ENCODE measurements at places on chromosomes 3 and 15.
A peak's percentile ranks its signal among the peaks of the same experiment; 100 is the strongest.

- no peak for DNase-seq
Measured at GRCh38 chr3:146970236-146970635, 365.1 kb upstream of the PLSCR5 start.

- no peak for DNase-seq
Measured at GRCh38 chr3:130904491-130904890, 10.6 kb downstream of the ATP2C1 start.

GRCh38 chr15:40845036-40845435 lies 1.2 kb downstream of the SPINT1 start:
- DNase-seq: no peak

DNA sequence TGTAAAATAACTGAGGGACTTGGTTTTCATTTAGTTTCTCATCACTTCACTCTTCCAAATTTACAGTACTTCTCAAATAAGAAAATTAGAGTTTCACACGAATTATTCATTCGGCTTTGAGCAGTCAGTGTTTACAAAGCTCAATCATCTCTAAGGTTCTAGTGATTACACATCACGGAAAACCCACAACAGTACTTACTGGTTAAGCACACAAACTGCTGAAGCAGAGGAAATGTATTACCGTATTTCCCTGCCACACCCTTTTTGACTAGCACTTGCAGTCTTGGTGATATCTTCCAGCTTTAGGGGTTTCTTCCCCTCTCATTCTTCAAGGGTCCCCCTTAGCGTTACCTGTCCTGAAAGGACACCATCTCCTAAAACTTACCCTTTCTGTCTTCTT lies 164.8 kb upstream of the CDIN1 start:
- DNase-seq: no peak

DNA sequence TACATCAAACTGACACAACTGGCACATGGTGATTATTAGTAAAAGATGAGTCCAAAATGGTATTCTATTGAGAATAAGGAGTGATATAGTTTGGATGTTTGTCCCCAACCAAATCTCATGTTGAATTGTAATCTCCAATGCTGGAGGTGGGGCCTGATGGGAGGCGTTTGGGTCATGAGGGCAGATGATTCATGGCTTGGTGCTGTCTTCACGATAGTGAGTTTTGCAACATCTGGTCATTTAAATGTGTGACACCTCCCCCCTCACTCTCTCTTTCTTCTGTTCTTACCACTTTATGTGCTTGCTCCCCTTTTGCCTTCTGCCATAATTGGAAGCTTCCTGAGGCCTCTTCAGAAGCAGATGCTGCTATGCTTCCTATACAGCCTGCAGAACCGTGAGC lies 90.6 kb downstream of the RSL24D1 start:
- DNase-seq: no peak

GRCh38 chr3:42736531-42736930 lies 33.9 kb upstream of the HHATL start:
- DNase-seq: no peak

GRCh38 chr15:43908516-43909050 lies 81.8 kb downstream of the WDR76 start:
- no peak for DNase-seq

DNA sequence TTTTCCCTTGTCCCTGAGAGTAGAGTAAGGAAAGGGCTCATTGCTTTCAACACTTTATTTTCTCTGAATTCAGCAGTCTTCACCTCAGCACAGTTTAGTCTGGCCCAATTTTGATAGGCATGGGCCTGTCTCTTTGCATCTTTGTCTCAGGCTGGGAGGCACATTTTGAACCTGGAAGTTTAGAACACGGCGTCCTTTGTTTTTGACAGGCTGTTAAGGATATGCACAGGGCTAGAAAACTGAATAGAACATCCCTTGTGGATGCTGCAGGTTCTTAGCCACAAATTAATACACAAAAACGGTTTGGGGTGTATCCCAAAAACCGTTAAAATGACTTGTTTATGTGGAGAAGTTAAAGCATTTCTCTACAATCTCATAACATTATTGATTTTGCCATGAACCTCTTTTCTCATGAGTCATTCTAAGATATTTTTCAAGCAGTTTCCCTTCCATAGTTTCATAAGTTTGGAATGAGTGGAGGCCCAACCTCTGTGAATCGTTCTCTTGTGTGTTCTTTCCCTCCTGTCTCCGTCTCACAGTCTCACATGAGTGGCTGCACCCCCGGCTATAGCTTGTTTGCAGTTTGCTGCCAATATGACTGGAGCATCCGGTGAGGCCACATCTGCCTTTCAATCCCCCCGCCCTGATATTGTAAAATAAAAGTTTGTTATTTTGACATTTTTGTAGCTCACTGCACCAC lies 192.9 kb upstream of the EIF1B start:
- no peak for DNase-seq

- peak; percentile 68 for DNase-seq
Measured at GRCh38 chr3:149657926-149658743, at the start of gene WWTR1. WWTR1 (minus strand) TSS chr3:149658025; CDS start chr3:149657306, 719 bp downstream.

DNA sequence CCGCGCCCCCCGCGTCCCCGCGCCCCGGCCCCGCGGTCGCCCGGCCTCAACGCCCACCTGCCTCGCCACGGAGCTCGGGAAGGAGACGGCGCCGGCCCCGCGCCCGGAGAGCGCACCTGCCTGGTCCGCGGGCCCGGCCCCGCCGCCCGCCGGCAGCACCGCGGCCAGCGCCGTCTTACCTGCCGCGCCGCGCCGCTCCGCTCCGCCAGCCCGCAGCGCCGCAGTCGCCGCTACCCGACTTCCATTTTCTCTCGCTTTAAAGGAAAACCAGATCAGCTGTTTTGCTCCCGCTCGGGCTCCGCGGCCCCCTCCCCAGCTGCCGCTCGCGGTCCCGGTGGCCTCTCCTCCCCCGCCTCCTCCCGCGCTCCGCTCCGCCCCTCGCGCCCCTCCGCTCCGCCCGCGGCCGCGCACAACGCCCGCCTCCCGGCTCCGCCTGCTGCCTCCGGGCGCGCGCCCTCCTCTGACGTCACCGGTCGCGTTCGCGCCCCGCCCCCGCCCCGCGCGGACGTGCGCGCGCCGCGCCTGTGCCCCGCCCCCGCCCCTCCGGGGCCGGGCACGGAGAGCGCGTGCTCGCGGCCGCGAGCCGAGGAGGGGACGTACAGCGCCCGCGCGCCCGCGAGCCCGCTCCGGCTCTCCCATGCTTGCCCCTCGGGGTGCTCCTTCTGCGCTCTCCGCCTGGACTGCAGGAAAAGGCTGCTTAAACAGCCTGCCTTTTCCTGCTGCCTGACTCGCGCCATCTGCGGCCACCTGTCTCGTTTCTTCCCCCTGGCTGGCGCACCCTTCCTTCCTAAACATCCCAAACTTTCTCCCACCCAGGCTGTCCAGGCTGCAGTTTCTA lies 159.8 kb upstream of the CHRNA7 start:
- DNase-seq: peak; percentile 73

DNA sequence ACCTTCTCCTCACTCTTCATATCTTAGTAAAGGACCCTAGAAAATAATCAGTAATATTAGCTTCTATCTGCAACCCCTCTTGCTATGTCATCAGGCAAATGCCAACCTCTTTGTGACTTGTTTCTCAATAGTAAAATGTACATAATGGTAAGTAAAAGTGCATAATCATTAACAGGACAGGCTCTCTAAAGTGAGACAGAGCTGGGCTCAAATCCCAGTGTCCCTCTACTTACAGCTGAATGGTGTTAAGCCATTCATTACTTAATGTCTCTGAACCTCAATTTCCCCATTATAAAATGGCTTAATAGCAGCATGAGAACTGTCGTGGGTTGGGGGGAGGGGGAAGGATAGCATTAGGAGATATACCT lies 62.6 kb upstream of the ATP11B start:
- no peak for DNase-seq

DNA sequence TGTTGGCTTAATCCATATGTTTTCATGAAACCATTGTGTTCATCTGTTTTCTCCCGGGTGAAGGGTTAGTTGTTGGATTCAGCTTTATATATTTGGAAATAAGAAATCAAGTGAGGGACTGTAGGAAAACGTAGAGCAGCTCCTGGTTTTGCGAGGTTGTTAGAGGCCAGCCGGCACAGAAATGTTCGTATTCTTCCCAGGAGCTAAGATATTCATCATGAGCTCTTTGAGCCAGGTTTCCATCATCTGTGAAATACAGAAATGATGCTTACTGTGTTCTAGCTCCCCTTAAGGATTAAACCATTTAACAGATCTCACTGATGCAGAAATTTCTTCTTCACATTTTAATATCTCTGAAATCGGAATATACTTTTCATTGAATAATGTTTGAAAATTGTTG lies 235.5 kb downstream of the PTPRG start:
- no peak for DNase-seq

DNA sequence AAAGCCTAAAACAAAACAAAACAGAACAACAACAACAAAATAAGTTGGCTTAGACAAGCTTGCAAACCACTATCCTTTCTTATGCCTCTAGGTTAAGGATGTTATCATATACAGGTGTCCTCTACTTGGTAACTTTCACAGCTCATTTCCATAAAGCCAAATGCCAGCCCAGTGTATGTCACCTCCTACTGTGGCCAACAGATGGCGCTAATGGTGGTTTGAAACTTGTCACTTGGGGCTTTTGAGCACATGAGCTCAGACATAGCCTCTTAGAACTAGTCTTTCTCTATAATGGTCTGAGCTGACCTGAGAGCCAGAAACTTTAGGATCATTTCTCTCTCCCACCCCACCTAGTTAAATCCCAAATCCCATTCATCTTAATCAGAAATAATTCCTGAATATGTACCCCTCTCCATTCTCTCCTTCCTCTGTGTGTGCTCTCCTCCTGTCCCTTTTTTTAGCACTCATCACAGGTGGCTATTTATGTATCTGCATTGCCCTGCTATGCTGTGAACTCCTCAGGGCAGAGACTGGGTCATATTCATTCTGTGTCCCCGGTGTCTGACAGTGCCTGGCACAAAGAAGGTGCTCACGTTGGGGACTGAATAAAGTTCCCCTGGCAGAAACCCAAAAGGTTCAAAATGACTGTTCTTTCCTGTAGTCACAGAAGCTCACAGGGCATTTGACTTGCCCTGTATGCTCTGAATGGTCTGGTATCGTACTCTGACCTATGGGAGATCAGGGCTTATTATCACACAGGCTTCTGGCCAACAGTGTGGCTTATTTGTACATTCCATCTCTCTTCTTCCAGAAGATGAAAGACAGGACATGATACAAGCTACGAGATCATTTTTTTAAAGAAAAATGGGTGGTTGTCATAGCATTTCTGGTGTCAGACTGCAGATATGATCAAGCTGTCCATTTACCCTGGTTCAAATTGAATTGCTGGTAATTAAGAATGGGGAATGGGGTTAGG lies 319.3 kb upstream of the AZI2 start:
- DNase-seq: peak; percentile 51

DNA sequence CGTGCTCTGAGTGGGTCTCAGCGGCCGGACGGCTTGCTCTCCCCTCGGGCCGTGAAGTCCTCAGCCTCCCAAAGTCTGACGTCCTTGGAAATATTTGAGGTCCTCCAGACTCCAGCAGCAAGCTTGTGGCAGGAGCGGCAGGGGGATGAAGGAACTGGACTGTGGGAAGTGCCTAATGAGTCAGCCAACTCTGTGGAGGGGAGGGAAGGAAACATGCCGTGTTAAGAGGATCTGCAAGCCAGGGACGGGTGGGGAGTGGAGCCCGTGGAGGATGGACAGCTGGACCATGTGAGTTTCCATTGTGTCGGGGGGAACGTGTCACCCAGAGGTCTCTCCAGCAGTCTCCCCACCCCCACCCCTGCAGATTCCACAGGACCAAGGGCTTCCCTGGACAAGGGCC lies 39.4 kb upstream of the IDH2 start:
- DNase-seq: no peak

GRCh38 chr15:44029003-44029402 lies 166.1 kb downstream of the FRMD5 start:
- no peak for DNase-seq

DNA sequence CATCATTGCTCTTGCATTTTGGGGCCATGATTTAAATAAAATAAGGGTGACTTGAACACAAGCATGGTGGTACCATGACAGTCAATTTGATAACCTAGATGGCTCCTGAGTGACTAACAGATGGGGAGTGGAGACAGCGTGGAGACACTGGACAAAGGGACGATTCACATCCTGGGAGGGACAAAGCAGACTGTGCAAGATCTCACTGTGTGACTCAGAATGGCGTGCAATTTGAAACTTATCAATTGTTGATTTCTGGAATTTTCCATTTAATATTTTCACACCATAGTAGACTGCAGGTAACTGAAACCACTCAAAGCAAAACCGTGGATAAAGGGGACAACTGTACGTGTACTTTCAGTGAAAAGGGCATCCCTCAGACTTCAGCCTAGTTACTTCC lies 25.5 kb downstream of the MCCC1 start:
- DNase-seq: no peak

GRCh38 chr3:132083583-132084279 lies 48.9 kb upstream of the CPNE4 start:
- DNase-seq: no peak

DNA sequence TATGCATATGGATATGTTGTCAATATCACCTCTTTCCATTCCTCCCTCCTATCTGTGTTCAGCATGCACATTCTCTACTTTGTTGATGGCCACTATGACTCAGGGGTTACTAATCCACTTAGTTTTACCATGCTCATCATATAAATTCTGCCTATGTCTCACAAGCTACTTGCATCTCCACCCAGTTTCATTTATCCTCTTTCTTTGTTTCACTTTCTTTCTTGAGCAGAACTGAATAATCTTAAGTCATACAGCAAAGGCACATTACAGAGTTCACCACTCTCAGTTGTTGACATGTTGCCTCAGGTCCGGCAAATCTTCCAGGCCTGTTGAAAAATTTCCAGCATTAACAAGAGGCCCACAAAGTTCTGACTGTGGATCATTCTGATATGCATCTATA lies 71.5 kb downstream of the SSR3 start:
- no peak for DNase-seq

DNA sequence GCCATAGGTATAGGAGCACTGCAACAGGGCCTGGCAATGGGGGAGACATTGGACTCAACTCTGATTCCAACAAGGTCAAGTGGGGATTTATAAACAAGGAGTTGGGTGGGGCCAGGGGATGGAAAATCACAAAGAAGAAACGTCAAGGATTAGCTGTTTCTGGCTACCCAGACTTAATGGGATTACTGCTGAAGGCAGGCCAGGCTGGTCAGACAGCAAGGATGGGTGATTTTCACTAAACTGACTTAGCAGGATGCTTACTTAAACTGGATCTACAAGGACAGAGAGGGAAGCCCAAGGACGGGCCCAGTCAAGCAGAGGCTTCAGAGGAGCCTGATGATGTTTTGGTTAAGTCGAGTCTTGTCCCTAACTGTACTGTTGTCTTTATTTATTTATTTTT lies 76.2 kb downstream of the USP13 start:
- no peak for DNase-seq

DNA sequence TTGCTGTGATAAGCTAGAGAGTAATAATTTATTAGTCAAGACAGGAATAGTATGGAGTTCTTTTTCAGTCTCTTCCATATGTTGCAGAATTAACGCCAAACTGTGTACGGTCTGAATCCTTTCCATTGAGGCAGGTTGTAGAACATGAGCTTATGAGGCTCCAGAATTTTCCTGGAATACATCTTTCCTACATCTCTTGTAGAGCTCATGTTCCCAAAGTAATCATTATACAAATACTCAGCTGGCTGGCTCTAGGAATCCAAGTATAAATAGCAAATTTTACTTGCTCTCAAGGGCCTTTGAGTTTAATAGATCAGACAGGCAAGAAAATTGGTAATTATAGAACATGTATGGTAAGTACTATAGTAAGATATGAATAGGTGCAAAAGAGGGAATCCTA lies 419.4 kb downstream of the RBMS3 start:
- DNase-seq: no peak

- no peak for DNase-seq
Measured at GRCh38 chr3:39631136-39631535, 163.7 kb downstream of the MOBP start.

- DNase-seq: no peak
Measured at GRCh38 chr3:136840252-136840651, 21.3 kb downstream of the SLC35G2 start.

All from NCI-H1092 treated with DMSO at 0.1 percent for 48 hours (cell line).